Uterine smooth muscle cell (primary cell): ENCODE measurements at places on chromosomes 11 and 22. TPM values are rescaled to one million over a fixed set of nuclear protein-coding genes. Genes with fewer than 3 reads are reported as not detected.

PLAAT2 gene
- total RNA-seq: 0.12 TPM in 1 of 2 replicates, not detected in the other

PHETA2 gene
- total RNA-seq: 9.2 and 17.1 TPM in 2 replicates

OR5AS1 gene
- total RNA-seq: not detected in 2 replicates

KIF18A gene
- 9.0 and 40.0 TPM in 2 replicates for total RNA-seq

DDX10 gene
- 29.0 and 37.8 TPM in 2 replicates for total RNA-seq

SLC17A6 gene
- not detected in 2 replicates for total RNA-seq

TRPC6 gene
- total RNA-seq: 1.00 and 1.3 TPM in 2 replicates

ART5 gene
- total RNA-seq: 0.55 and 0.75 TPM in 2 replicates

OR6A2 gene
- total RNA-seq: 0.37 and 0.55 TPM in 2 replicates

PMM1 gene
- 34.9 and 36.0 TPM in 2 replicates for total RNA-seq

CASP12 gene
- not detected in 2 replicates for total RNA-seq

OOSP1 gene
- not detected in 2 replicates for total RNA-seq

CBLIF gene
- not detected in 2 replicates for total RNA-seq

MIOX gene
- not detected in 2 replicates for total RNA-seq

GTSE1 gene
- total RNA-seq: 4.2 and 16.8 TPM in 2 replicates

DEFB131B gene
- total RNA-seq: not detected in 2 replicates

CDC42EP1 gene
- 11.5 and 15.1 TPM in 2 replicates for total RNA-seq

CRYBB2 gene
- total RNA-seq: not detected in 2 replicates

TSSK2 gene
- total RNA-seq: not detected in 2 replicates

VPREB1 gene
- total RNA-seq: not detected in 2 replicates

SPON1 gene
- under 0.01 and 0.12 TPM in 2 replicates for total RNA-seq

GPHA2 gene
- not detected in 2 replicates for total RNA-seq

HSPB2 gene
- 0.25 TPM in 1 of 2 replicates, not detected in the other for total RNA-seq

OSBP2 gene
- total RNA-seq: 4.0 and 6.2 TPM in 2 replicates

OR4S2 gene
- not detected in 2 replicates for total RNA-seq

ROBO3 gene
- 9.1 and 13.4 TPM in 2 replicates for total RNA-seq

LGALS12 gene
- not detected in 2 replicates for total RNA-seq

PHLDB1 gene
- 50.1 and 58.6 TPM in 2 replicates for total RNA-seq

EXT2 gene
- 145 and 173 TPM in 2 replicates for total RNA-seq

GALNT18 gene
- 7.5 and 9.0 TPM in 2 replicates for total RNA-seq

CYTH4 gene
- 0.12 and 0.33 TPM in 2 replicates for total RNA-seq

TMEM184B gene
- total RNA-seq: 26.0 and 32.6 TPM in 2 replicates
